AG04449 (cell line): ENCODE measurements at places on chromosomes 5 and 9.
A peak's percentile ranks its signal among the peaks of the same experiment; 100 is the strongest.

DNA sequence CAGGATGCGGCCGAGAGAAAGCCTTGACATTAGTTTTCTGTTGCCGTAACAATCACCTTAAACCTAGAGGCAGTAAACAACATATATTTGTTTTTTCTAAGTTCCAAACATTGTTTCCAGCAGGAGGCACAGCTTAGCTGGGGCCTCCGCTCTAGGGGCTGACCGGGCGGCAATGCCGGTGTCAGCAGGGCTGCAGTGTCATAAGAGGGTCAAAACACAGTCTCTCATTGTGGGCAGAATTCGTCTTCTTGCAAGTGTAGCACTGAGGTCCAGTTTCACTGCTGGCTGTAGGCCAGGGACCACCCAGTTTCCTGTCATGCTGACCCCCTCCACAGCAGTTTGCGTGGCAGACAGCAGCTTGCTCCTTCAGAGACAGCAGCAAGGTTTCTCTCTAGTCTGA is 186.2 kb downstream of the PJA2 start:
- DNase-seq: no peak

DNA sequence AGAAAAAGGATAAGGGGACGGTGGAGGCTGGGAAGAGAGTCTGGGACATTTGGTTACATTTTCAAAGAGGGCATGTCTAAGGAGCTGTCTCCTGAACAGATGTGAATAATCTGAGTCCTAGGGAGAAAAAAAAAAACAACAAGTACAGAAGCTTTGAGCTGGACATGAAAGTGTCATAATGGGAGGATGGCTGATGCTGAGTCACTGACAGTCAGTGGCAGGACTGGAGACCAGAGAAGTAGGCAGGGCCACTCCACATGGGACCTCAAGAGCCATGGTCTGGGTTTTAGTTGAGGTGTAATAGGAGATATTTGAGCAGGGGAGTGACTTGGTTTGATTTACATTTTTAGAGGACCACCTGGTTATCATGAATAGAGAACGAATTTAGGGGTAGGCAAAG is 70.6 kb downstream of the DPYSL3 start:
- DNase-seq: no peak

GRCh38 chr9:29969856-29970647 is 2396.8 kb upstream of the C9orf72 start:
- no peak for DNase-seq

DNA sequence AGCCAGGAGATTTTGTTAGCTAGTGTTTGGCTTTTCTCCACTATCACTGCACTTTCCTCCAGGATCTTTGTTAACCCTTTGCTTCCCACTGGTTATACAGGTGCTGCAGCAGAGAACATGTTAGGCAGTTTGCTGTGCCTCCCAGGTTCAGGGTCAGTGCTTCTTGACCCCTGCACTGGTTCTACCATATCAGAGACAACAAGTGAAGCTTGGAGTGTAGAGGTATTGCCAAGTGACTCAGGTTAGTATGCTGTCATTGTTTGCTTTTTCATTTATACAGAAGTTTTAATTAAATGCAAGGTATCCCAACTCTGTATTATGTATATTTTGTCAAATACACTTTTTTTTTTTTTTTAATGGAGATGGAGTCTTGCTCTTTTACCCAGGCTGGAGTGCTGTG is 68.4 kb downstream of the GAPVD1 start:
- no peak for DNase-seq

- no peak for DNase-seq
These were observed 53.3 kb upstream of the FAM169A start for GRCh38 chr5:74919487-74919886.

DNA sequence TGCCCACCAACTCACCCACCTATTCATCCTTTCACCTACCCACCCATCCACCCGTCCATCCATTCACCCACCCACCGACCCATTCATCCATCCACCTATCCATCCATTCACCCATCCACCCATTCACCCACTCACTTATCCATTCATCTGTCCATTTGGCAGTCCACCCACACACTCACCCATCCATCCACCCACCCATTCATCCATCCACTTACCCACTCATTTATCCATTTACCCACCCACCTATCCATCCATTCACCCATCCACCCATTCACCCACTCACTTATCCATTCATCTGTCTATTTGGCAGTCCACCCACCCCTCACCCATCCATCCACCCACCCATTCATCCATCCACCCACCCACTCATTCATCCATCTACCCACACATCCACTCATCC is 278.1 kb upstream of the IRX4 start:
- DNase-seq: no peak

- DNase-seq: no peak
These were observed 310.9 kb downstream of the BNC2 start for GRCh38 chr9:16559418-16560188.

DNA sequence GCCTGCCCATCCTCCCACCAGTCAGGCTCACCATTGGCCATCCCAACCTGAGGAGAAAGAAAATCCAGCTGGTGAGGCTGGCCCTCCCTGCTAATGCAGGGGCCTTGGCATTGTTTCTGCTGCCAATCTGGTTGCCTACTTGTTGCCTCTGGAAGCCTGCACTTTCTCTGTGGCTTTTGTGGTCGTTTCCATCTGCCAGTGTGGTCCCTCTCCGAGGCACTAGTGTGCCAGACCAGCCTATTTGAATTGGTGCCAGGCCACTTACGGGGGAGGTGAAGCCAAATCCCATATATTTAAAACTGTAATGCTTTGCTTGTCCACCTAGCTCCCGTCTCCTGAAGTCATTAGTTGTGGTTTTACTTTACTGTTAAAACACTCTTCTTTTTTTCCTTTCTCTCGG is 213.4 kb upstream of the ADAMTSL1 start:
- no peak for DNase-seq

DNA sequence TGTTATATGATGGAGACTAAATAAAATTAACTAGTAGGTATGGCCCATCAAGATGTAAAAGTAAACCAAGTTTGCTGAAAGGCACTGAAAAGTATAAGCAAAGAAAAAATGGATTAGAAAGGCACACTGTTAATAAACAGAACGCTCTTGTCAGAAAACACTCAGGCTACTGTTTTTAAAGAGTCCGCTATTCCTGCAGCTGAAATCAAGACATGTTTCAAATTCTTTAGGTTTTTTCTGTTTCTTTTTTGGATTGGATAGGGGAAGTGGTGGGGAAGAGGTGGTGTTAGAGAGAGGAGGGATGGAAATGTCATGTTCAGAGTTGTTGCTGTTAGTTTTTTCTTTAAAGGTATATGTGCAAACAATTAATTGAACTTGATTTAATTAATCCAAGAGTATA is 17.5 kb downstream of the OSTF1 start:
- no peak for DNase-seq

DNA sequence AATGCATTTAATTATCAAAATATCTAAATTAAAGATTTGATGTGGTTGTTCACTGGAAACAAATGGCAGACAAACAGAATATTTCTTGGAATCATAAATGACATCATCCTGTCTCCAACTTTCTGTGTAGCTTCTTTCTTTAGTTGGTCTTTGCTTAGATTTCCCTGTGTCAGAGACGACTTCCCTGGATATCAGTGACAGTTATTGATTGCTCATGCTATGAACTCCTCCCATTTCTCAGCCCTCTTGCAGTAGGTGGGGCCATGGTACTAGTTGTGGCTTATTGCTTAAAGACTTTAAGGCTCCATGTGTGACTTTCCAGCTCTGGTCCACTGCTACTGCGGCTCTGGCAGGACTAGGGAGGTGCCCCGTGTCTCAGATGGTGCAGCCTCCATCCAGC is 592.6 kb downstream of the MTRR start:
- no peak for DNase-seq

DNA sequence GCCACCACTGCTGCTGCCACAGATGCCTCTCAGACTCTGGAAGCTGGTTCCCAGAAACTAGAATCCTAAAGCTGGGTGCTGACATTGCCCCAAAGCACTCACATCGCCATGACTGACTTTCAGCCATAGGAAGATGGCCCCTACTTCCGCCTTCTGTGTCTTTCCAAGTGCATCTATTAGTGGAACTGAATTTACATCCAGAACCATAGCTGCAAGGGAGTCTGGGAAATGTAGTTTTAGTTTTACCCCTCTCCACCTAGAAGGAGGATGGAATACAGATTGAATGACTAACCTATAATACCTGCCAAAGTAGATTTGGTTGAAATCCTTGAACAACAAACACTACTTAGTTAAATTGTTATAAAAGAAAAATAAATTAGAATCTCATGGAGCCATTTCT is 118.8 kb downstream of the RASGRF2 start:
- no peak for DNase-seq

GRCh38 chr9:115739096-115739875 is 414.3 kb upstream of the PAPPA start:
- no peak for DNase-seq

GRCh38 chr9:83109296-83109695 is 46.4 kb upstream of the RASEF start:
- DNase-seq: no peak

- no peak for DNase-seq
These were observed 412.6 kb downstream of the MLLT3 start for GRCh38 chr9:20209391-20210340.

- DNase-seq: no peak
These were observed 173.4 kb downstream of the GOLPH3 start for GRCh38 chr5:32000731-32001130.

- no peak for DNase-seq
These were observed 195.7 kb downstream of the ZNF608 start for GRCh38 chr5:124550731-124551130.

- DNase-seq: peak; percentile 23
These were observed 8.6 kb downstream of the PCA3 start for GRCh38 chr9:76772686-76773445.

- DNase-seq: no peak
These were observed 39.8 kb upstream of the ANGPTL2 start for GRCh38 chr9:127162046-127162863.

DNA sequence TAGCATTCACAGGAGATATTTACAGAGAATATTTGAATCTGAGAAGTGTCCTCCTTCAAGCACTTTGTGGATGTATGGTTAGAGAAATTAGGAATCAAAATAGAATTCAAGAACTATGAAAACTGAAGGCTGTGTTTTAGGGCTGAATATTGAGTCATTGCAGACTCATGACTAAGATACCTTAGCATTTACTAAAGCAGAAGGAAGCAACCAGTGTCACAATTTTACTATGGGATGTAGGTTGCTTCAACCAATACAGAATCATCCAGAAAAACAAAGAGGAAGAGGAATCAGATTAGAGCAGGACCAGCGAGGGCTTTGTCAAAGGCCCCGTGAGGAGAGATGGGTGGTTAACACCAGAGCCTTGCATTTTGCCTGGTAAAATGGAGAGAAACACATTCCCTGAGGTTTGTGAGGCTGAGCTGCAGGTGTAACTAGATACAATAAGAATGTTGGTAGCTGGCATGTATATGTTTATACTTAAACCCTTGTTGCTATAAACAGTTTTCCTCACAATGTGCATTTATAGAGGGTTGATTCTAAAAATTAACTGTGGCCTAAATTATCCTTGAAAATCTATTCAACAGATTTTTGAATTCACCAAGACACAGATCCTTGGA is 518.1 kb downstream of the AGTPBP1 start:
- no peak for DNase-seq

- no peak for DNase-seq
These were observed 23.8 kb upstream of the COL5A1 start for GRCh38 chr9:134617836-134618162.

GRCh38 chr9:127368852-127369402 is 28.0 kb upstream of the SLC2A8 start:
- no peak for DNase-seq

- DNase-seq: no peak
These were observed 1722.8 kb downstream of the MAT2B start for GRCh38 chr5:165228184-165228583.

DNA sequence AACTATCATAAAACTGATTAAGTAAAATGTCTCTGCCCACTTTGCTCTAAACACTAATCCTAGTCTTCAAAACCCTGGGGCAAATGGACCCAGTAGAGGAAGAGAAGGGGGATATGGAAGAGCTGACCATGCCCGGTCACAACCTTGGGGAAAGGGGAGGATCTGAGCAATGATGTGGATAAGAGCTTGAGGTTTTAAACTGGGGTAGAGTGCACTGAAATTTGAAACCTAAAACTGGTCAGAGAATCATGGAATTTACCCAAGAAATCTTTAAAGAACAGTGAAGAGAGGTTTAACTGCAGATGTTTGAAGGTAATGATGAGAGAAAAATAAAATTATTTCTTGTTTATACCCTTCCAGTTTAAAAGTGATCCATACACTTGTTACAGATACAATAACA is 110.8 kb downstream of the MRPS30 start:
- DNase-seq: no peak

DNA sequence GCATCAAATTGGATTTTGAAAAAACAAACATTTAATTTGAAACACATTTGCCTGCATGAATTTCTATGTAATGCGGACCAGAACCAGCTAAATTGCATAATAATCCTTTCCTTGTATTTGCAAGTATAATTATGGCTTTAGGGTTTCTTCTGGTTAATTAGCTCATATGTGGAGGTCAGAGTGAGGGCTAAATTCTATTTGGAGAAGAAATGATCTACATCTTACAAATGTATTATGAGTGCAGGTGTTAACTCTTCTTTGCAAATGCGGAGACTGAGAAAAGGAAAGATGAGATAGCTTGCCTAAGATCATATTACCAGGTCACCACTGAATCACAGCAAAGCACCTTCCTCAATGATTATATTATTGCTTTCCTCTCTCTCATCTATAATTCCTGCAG is 194.7 kb downstream of the CDH9 start:
- no peak for DNase-seq

- no peak for DNase-seq
These were observed 6.8 kb downstream of the OBP2A start for GRCh38 chr9:135552698-135553171.

- DNase-seq: no peak
These were observed 1985.5 kb upstream of the CDH6 start for GRCh38 chr5:29208024-29208423.

GRCh38 chr9:88291856-88292255 is 96.4 kb upstream of the SPIN1 start:
- DNase-seq: no peak

GRCh38 chr5:157578079-157578780 is 2.7 kb upstream of the ADAM19 start:
- no peak for DNase-seq

GRCh38 chr5:178454821-178455479 is 135.2 kb downstream of the COL23A1 start:
- no peak for DNase-seq

- DNase-seq: no peak
These were observed 5.0 kb upstream of the C9 start for GRCh38 chr5:39369123-39369815.

DNA sequence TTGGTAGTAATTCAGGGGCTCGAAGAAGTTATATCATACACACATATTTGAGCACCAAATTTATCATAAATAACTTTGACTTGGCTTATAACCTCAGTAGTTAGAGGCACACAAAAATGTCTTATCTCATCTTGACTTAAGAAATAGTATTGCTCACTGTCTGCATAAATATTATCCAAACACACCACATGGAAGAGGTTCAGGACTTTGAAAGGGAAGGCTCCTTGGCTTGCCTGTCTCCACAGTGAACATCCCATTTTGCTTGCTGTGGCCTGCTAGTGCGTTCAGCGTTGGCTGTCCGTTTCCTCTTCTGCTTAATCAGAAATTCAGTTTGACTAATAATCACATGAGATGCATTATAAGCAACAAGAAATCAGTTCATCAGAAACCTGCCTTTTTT is 13.9 kb downstream of the GRXCR2 start:
- no peak for DNase-seq

GRCh38 chr5:37701868-37702267 is 138.0 kb downstream of the GDNF start:
- DNase-seq: no peak
